Stimulated activated CD8-positive, alpha-beta memory T cell treated with anti-CD3 and anti-CD28 coated beads, Interleukin-7, amount 100 ng/mL, for 1 hour (primary cell): ENCODE measurements at places on chromosomes 4 and X.

- DNase-seq, result no peak
Observed at GRCh38 chr4:38332699-38333098, 331.3 kb upstream of the KLF3 start.

- no peak for DNase-seq
Observed at GRCh38 chr4:15683143-15683495, 1.5 kb downstream of the FAM200B start.

DNA sequence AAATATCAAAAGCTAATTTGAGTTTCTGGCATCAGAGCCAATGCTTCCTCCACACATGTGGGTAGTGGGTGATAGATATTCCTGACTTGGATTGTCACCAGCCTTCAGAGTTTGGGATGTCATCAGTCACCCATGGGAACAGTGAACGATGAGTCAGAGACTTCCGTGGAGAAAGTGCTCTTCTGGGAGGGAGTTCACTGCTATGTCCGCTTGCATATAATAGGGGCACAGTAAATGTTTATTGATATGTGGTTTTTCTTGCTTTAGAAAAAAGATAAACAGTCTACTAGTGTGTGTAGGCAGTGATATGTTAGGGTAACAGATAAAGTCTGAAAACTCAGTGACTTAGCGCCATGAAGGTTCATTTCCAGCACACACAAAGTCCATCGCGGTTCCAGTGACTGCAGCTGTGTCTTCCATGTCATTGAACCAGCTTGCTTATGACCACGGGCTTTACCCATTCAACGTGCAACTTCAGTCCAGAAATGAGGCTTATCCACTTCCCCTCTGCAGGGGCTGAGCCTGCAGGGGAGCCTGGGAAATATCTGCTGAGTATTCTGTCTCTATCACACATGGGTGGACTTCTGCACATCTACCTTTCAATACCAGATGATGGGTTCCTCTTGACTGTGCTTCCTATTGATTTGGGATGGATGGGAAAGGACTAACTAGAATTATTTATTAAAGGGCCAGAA is 87.7 kb upstream of the WWC2 start:
- DNase-seq, result no peak

DNA sequence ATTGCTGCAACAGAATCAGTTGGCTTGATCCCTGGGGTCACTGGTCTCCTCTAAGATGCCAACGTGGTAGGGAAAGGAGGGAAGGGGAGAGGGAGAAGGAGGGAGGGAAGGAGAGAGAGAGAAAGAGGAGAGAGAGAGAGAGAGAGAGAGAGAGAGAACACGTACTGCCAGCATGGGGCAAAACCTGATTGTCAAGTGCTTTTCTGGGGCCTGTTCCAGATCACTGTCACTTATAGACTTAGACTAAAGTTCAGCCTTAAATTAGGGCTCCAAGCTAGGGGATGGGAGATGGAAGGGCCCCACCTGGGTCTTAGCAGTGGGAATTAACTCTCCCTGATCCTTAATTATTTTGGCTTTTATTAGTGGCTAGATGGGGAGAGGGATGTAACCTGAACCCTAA is 12.9 kb downstream of the SHROOM4 start:
- no peak for DNase-seq

GRCh38 chr4:184831153-184831552 is 5.4 kb upstream of the ACSL1 start:
- DNase-seq, result no peak

DNA sequence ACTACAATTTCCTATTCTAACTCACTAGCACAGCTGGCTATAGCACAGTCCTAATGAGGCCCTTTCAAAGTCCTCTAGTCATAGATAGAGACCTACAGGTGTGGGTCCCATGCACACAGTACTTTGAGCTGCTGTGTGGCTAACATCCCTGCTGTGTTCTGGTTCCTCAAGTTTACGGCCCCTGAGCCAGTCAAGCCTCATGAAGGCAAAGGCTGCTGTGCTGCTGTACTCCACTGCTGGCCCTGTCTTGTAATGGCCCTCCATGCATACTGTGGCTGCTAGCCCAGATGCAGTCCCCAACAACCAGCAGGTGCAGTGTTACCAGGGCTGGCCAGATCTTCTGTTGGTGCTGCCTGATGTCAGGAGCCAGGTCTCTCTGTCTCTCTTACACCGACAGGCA is 23.4 kb upstream of the ENPEP start:
- DNase-seq, result no peak

DNA sequence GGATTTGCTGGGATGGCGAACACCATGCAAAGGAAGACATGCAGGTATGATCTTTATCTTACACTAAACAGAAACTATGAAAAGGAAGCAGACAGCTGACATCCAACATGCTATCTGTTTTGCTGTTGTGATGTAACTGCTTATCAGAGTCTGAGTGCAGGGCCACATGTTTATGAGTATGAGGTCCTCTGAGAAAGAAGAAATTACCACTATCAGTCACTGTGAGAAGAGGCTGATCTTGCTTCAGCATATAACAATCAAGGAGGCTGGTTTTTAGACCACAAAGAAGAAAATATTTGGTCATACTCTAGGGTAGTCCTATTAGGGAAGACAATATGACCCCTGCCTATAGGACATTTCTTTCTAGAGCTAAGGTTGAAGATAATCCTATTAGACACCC is 18.5 kb downstream of the CLGN start:
- DNase-seq, result no peak

GRCh38 chr4:2354760-2355159 is 63.7 kb downstream of the ZFYVE28 start:
- no peak for DNase-seq

DNA sequence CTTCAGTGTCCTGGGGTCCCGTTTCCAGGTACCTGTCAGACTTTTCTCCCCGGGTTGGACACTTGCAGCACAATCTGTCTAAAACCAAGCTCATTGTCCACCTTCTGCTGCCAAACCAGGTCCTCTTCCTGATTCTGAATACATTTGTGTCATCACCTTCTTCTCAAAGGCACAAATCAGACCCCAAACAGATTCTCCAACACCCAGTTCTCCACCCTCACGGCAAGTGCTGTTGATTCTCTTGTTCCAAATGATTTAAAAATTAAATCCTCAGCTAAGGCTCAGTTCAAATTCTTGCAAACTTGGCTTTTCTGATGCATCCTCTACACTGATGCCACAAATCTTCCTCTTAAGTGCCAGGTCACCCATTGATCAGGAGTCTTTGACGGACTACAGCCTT is 122.5 kb upstream of the LDB2 start:
- DNase-seq, result no peak

DNA sequence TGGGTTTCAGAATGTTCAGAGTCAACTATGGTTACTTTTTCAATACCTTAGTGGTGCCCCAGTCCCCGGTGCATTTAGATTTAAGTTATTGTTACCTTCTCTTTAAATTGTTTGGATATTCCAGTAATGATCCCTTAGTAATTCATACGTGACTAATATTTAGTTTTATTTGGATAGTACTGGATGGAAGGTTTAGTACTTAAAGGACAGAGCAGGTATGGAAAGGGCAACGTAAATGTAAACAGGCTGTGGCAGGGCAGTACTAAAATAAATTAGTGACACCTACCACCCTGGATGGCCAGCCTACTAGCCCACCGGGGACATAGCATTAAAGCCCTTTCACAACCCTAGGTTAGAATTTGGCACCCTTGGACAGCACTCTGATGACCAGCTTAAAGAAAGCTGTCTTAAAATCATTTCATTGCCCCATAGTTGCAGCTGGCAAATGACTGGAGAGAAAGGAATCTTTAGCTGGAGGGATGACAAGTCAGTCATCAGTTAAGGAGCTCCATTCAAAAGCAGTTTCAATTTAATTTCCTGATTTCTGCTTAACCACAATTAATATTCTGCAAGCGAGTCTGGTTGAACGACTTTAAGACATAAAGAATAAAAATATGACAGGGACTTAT is 16.4 kb downstream of the PLP1 start:
- no peak for DNase-seq

DNA sequence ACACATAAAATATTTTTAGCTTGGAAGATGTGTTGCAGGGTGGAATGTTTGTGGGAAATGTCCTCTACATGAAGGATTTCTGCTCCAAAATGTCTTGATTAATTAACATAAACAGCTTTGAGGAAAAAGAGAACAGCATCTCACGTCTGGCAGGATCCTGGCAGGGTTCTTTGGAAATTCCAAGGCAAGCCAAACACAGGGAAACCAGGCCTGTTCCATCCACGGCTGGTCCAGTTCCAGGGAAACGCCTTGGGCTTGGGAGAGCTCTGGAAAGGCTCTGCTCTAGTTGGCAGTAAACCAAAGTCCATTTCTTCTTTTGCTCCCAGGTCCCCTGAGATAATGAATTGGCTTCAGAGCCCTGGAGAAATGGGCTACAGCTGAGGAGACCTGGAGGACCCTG is 42.4 kb upstream of the GAB1 start:
- no peak for DNase-seq

- DNase-seq, result no peak
Observed at GRCh38 chrX:56499372-56499771, 64.1 kb upstream of the UBQLN2 start.

DNA sequence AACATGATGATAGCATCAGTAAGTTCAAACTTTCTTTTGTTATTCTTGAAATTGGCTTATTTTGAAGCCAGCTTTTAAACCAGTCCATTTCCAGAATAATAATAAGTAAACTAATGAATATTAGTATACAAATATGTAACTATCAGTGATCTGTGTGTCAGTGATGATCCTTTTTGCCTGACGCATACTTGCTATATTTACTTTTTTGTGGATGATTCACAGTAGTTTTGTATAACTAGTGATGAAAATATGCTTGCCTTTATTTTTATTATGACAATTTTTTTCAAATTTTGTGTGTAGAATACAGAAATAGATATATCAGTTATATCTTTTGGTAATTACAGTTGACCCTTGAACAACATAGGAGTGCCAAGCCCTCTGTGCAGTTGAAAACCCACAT is 49.5 kb downstream of the USP53 start:
- DNase-seq, result no peak

- no peak for DNase-seq
Observed at GRCh38 chr4:112978691-112979472, 70.6 kb upstream of the ANK2 start.

DNA sequence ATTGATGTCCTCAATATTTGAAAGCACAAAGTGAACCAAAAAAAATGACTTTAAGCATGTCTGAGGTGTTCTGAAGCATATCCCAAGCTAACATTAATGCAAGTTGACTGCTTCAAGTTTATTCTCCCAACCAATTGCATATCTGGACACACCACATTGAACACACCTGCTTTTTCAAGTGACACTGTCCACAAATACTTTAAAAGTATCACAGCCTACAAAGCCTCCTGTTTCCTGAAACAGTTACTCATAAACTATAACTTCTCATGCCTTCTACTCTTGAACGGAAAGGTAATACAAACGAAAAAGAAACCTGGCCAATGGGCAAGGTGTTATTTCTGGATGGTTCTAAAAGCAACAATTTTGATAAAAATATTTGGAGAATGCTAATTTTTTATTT is 1.1 kb downstream of the CDKL2 start:
- DNase-seq, result no peak

DNA sequence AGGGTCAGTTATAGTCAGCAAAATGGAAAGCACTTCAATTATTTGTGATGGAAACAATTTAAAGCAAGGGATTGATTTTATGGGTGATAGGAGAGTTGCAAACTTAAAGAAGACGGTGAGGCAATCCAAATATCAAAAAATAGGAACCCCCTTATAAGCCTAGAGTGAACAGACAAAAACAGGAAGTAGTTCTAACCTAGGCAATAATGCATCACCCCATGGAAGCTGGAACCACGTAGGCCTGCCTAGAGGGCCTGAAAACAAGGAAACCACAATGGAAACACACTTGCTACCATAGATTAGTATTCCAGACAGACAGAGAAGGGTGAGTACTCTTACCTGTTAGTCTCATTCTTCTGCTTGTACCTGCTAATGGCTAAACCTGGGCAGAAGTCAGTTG is 13.5 kb upstream of the GK2 start:
- DNase-seq, result no peak

DNA sequence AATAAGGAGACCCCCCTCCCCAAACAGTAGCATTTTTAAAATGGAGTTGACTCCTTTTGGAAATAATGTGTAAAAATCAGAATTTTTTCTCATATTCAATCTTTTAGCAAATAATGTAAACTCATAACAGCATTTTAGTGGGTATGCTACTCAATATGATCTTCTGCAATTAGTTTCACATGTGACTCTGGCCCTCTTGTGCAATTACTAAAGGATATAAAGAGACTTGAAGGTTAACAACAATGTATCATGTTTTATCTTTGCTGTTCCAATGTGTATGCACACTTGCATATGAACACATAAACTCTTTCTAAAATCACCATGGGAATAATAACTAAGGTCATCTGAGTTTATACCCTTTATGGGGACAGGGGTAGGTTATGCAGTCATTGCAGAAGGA is 39.9 kb upstream of the RXFP1 start:
- DNase-seq, result no peak

DNA sequence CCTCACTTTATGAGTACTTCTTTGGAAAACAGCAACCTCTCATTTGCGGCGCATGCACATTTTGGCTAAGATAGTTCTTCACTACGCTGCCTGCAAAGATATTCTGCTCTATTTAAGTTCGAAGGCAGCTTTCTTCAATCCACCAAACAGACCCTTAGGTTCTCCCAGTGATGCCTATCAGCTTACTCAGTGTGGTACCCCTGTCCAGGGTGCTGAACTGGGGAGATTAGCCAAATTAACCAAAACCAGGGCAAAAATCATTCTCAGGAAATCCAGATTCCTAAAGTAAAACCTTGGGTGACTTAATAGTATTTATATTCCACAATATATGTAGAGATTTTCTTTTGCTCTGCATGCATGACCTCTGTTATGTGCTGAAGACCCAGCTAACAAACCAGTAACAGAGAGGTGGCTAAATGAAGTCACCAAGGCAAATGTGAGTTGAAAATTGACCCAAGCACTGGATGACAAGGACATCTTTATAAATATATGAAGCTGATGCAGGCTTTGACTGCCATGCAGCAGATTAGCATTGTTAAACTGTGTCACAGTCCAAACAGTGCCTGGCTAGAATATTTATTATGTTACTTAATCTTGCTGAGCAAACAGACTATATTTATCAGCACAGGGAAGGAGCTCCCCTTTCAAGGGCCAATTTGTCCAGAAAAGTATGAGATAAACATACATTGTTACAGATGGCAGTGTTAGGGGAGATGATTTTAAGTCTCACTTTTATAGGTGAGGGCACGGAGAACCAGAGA is 418.2 kb downstream of the STIM2 start:
- no peak for DNase-seq

- DNase-seq, result no peak
Observed at GRCh38 chr4:48194971-48195370, 60.9 kb upstream of the TXK start.

- DNase-seq, result no peak
Observed at GRCh38 chr4:153212736-153213135, 8.5 kb downstream of the TRIM2 start.

DNA sequence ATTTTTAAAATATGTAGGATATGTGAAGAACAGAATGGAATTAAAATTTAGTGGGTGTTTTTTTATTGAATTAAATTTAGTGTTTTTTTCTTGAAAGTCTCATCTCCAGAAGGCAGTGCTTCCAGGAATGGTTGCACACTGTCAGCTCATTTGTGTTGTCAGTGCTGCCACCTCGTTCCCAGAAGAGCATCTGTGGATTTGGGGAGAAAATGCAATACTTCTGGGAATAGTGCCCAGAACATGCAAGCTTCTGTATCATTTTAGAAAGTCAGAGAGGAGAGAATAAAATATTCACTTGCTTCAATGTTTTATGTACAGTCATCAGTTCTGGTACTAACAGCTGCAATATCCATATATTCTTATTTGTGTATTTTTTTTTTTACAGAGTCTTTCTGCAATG is 608.8 kb downstream of the PCDH7 start:
- no peak for DNase-seq
